BE2C (cell line): ENCODE measurements at places on chromosomes 5 and 9.
A peak's percentile ranks its signal among the peaks of the same experiment; 100 is the strongest.

DNA sequence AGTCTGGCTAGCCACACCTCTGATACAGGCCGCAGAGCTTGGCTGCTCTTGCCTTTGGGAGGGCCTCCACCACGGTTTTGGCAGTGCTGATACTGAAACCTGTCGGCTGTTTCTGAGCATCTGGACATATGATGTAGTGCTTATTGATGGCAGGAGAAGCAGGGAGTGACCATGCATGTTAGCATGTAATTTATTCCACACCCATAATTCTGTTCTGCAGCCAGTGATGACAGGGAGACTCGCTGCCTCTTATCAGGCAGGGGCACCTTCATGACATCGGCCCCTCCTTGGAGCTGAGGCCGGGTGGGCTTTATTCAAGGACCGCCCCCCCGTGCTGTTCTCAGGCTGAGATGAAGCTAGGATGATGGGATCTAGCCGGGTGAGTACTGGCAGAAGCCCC is 49.0 kb downstream of the OLFM1 start:
- peak; percentile 59 for DNase-seq

DNA sequence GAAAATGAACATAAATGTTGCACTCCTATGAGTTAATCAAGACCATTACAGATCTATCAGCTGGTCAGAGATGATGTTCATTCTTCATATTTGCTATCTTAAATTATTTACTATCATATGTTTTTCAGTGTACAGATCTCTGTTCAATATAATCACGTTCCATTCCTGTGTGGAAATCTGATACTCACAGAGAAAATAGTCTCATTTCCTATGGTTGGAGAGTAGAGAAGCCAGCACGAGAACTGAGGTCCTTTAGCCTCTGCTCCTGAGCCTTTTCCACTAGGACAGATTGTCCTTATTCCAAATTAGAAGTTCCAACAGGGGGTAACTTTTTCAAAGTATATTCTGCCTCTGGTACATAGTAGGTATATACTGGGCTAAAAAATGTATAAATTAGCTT is 29.2 kb downstream of the UGCG start:
- no peak for DNase-seq

DNA sequence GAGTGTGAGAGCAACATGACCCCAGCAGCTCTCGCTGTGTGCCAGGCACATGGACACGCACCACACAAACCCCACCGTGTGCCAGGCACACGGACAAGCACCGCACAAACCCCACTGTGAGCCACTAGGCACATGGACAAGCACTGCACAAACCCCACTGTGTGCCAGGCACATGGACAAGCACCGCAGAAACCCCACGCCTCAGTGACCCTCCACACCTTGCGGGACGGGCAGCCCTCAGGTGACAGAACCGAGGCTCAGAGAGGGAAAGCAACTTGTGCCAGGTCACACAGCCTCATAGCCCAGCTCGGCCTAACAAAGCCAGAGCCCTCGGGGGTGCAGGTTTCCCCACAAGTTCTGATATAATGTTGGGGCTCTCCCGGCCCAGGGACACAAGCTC is 2.0 kb upstream of the GPSM1 start:
- no peak for DNase-seq

DNA sequence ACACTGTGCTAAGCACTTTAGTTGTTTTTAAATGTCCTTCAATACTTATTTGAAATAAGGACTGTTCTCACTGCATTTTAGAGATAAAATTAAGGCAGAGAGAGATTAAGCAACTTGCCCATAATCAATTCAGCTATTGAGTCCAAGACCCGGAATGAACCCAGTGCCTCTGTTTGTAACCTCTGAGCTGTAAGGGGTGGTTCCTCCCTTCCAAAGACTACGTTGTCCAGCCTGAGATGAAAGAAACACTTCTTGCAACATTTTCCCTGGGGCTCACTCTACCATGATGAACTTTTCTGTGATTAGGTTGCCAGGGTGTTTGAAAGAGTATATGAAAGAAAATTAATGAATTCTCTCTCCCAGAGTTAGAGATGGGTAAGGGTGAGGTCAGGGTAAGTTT is 22.0 kb upstream of the MAP1B start:
- no peak for DNase-seq

DNA sequence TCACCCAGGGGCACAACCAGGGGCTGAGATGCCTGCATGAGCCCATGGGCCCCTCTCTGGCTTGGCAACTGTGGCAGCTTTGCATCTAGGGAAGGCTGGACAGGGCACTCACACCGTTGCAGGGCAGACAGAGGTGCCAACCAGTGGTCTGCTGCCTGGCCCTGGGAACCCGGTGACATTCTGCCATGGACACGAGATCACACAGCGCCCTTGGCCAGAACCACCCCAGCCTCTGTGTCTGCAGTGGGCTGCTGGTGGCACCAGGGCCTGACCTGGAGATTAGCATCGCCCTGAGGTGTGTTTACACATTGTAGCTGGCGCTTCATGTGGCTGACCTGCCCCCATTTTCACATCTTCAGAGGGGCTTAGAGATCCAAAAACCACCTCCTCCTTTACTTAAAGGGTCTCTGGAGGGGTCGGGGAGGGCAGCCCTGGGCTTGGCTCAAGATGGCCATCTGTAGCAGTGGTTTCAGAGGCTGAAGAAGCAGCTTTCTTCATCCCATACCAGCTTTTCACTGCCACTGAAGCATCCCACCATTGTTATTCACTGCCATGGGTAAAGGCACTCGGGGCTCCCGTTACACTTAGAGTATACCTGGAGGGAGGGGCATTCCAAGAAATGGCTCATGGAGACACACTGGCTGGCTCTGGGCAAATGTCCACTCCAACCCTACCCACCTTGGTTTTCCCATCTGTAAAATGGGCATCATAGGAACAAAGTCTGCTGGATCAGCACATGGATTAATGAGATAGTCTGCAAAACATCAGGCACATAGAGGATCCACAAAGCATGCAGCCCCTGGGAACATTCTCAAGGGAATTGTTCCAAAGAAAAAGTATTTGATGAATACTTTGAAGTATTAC is 11.4 kb downstream of the DCANP1 start:
- DNase-seq: no peak

- peak; percentile 68 for DNase-seq
These were observed 44.5 kb downstream of the AGXT2 start for GRCh38 chr5:35003018-35003957.

DNA sequence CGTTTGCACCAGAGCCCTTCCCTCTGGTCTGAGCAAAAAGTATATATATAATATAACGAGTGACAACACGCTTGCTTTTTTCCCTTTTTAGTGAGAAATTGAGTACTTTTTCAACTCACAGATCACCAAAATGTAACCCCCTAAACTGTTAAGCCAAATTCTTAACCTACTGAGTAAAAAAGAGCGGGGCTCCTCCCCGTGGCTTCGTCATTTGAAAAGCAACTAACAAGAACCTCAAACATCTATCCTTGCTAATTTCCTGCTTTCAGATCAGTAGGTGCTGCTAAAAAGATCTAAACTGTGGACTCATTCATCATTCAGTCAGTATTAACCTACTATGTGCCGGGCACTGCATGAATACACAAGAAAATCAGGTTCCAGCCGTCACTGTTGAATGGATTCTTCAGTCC is 1.0 kb upstream of the PTBP3 start:
- DNase-seq: no peak

DNA sequence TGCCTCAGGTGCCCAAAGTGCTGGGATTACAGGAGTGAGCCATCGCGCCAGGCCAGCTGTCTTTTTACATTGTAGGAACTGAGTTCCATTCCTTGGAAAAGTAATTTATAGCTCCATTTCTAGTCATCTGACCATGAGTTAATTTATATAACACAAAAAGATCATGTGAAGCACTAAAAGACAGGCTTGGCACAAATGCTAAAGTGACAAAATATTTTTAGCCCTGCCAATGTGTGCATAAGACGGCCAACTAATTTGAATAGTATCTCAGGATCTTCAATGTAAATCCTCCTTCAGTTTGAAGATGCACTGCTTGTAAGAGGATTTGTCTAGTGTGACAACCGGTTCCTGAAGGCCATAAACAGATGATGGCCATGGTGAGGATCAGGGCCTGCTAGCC is 49.1 kb downstream of the MTMR12 start:
- no peak for DNase-seq

DNA sequence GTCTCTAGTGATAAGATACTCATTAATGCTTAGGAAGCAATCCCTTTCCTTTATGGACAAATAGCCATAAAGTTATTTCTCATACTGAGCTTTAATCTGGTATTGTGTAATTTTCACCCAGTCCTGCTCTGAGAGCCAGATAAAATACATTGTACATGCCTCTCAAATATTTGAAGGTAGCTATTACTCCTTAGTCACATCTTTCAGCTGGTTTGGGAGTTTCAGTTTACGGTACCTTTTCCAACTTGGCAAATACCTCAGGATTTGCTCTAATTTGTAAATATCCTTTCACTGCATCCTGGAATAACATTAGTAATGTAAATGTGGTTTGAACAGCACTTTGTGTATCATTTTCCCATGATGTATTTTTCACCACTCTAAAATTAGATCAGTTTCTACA is 47.4 kb downstream of the ABHD17B start:
- no peak for DNase-seq

- no peak for DNase-seq
These were observed 68.8 kb downstream of the RXRA start for GRCh38 chr9:134395002-134395517.

GRCh38 chr5:176538989-176539384 is 1.8 kb upstream of the RNF44 start:
- DNase-seq: no peak

DNA sequence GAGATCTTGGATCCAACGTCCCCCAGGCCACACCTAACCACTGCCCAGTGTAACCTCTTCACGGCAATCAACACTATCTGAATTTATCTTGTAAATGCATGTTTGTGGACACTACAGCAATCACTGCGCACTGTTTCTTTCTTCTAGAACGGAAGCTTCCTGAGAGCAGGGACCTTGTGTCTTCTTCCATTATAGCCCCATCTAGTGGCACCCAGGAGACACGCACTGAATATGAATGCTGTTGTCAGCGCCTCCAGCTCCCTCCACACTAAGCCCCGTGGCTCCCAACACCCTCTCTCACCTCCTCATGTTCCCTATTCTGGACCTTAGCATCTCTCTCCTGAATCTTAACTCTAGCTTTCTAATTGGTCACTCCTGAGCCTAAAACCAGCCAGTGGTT is 72.7 kb downstream of the SMIM23 start:
- DNase-seq: no peak

GRCh38 chr9:135230817-135231520 is 143.5 kb downstream of the OLFM1 start:
- DNase-seq: peak; percentile 5

DNA sequence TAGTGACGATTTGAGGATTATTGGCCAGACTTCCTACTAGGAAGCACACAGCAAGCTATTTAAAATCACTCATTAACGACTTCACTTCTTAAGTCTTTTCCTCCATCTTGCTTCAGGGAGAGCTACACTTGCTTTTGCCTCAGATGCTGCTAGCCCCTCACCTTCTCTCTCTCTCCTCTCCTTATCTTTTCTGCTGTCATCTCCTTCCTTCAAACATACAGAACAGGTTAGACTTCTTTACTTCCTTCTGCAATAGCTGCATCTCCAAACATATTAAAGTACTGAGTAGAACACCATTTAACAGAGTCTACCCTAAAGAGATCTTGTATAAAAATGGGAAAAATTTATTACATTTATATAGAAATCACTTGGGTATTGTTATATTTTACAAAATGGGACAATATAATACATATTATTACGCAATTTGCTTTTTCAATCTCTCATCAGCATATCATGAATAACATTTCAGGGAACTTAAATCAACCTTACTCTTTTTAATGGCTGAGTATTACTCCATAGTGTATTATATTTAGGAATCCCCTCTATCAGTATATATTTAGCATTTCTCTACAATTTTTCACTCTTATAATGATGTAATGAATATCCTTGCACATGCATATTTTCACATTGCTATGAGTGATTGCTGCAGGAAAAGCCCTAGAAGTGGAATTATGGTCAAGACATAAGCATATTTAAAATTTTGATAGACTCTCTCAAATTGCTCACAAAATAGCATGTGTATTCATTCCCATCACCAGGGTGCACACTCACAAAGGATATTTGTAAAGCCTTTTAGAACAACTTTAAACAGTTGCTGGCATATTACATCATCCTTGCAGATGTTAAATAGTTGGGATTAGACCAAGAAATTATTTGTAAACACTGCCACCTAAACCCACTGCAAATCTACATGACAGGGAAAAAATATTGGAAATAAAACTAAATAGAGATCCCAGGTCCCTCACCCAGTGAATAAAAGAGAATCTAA is 164.5 kb upstream of the NFIB start:
- no peak for DNase-seq

GRCh38 chr5:137281201-137281600 is 217.9 kb downstream of the SPOCK1 start:
- DNase-seq: no peak

- DNase-seq: no peak
These were observed 394.6 kb upstream of the WWC1 start for GRCh38 chr5:167896814-167897213.

DNA sequence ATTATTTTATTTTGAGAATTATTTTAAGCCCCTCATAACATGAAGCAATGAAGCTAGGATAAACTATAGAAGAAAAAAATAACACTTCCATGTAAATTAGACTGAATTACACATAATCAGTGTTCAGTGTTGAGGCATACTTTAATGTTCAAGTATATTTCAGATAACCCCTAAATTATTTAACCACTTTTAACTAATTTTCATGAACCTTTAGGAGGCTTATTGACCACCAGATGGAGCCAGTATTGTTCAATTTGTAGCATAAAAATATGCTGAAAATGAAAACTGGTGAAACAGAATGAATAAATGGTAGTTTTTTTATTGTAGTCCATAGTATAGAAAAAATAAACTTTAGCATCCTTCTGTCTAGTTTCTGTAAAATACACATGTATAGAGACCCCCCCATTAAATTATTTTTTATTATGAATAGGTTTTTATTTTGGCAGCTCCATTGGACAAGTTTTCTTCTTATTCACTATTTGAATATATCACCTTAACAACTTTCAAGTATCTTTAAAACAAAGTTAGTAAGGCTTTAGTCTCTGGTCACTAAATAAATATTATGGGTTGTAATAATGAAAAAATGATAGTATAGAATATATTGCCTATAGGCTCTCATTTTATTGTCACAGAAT is 190.1 kb downstream of the CWC27 start:
- no peak for DNase-seq
